ENCODE measurements at places on chromosomes 11 and 22. TPM values are rescaled to one million over a fixed set of nuclear protein-coding genes. Genes with fewer than 3 reads are reported as not detected.

Gene CWF19L2
- total RNA-seq, result 8.4 TPM

DNA sequence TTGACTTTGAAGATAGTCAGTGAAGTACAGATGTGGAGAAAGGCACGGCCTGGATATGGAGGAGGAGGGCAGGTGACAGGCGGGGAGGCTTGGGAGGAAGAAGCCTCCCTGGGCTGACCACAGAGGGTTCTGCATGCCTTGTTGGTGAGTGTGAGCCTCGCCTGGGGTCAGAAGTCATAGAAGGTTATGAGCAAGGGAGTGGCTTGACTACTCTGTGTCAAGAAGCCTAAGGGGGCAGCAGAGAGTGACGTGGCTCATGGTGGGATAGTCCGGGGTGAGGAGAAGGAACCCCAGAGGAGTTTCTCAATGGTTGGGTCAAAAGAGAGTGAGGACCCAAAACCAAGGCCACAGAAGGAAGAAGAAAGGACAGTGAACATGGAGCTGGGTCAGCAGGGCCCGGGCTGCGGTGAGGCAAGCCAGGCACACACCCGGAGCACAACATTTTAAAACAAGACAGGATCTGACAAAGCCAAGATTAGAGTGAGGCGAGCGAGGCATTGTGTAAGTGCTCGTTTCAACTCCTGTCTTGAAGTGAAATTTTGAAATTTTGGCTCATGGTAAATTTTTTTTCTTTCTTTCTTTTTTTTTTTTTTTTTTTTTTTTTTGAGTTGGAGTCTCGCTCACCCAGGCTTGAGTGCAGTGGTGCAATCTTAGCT is 31.9 kb downstream of the PDGFB start:
- DNase-seq, result no peak

Gene C2CD3
- total RNA-seq, result 9.1 TPM

DNA sequence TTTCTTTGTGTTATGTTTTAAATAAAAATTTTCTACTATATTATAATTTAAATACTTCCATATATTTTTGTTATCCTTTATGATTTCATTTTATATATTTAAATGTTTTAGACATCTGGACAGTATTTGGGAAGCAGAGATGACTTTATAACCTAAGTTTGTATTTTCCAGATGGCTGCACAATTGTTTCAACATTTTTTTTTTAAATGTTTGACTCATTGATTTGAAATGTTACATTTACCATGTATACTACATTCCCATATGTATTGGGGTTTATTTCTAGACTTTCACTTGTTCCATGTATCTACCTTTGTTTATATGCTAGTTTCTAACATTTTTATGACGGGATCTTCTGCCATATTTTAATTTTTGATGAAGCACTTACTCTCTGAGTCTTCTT is 766.5 kb downstream of the METTL15 start:
- DNase-seq, result no peak

DNA sequence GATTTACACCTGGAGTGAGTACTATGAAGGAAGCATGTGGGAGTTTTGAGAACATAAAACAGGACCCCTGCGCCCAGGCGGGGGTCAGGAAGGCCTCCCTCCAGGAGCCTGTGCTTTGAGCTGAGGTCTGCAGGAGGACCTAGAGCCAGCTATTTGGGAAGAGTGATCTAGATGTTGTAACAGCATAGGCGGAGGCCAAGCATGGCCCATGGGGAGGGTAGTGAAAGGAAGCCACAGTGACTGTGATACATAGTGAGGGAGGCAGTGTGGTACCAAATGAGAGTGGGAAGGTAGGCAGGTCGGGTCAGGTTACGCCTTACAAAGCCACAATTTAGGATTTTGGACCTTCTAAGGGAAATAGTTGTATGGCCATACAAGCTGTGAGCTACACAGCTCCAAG is 147.5 kb downstream of the PARVA start:
- peak; percentile 72 for DNase-seq

Gene RASGRP2
- 38.4 TPM for total RNA-seq

DNA sequence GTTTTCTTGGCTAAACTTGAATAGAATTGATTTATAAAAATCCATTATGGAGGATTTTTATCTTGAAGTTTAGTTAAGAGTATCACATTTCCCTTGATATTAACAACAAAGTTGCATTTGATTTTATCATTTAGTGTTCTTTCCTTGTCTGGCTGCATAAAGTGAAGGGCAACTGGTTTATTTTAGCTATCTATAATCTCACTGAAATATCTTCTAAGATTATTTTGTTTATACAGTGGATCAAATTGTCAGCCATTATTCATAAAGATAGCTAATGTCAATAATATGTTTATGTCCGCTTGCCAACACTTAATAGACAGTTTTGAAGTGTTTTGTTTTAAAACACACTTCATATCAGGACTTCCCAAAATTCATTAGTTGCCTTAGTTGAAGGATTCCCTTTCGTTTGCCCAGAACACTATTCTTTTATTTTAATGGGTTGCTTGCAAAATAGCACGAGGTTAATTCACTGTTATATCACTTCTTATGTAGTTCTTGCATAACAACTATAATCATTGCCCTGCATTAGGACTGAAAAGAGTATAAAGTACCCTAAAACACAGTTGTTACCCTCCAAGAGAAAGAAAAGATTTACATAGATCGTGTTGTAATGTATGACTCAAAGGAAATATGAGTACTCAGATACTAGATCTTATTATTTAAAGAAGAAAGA is 73.0 kb downstream of the MSANTD4 start:
- no peak for DNase-seq

- no peak for DNase-seq
Observed at GRCh38 chr11:80371931-80372330, 931.1 kb upstream of the TENM4 start.

Gene PRR33
- 5.8 TPM for total RNA-seq

DNA sequence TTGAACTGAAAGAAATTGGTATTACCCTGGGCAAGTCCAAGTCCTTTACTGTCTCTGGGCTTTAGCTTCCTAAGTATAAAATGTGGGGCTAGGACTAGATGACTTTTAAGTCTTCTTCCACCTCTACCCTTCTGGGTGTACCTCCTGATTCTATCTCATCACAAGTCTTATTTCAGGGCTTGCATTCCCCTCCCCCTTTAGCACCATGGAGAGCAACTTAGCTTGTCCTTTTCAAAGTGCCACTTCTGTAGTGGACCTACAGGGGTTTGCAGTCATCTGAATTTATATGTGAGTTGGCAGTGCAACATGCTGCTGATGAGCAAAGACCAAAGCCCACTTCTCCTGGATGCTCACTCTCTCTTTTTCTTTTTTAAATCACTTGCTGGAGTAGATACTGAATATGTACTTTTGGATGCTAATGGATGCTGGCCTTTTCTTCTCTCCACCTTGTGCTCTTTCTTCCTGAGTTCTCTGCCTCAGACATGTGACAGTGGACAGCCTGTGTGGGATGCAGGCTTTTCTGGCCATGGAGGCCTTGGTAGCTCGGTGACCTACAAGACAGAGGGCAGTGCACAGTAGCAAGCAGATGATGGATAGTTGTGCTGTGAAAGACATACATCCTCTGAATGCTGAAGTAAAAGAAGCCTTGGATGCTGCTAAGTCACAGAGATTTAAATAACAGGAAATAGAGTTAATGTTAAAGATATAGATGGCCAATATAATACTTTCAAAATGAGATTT is 185.0 kb downstream of the NELL1 start:
- DNase-seq, result no peak

GRCh38 chr11:36065436-36065835 is 121.6 kb downstream of the LDLRAD3 start:
- DNase-seq, result no peak

Gene RASSF10
- total RNA-seq, result 0.22 TPM

Gene PAMR1
- 14.5 TPM for total RNA-seq

DNA sequence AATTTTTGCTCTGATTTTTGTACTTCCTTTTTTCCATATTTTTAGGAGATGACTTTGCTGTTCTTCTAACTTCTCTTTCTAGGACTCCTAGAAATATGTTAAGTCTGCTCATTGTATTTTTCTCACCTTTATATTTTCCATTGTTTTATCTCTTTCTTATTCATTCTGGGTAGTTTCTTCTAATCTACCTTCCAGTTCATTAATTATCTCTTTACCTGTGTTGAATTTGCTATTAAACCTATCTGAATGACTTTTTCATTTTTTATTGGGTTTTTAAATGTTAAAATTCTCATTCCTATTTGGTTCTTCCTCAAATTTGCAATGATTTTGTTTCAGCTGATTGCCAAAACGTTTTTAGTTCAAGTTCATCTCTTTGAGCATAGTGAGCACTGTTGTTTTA is 27.8 kb upstream of the EHF start:
- DNase-seq, result no peak

Gene LRRC75B
- total RNA-seq, result 5.0 TPM

DNA sequence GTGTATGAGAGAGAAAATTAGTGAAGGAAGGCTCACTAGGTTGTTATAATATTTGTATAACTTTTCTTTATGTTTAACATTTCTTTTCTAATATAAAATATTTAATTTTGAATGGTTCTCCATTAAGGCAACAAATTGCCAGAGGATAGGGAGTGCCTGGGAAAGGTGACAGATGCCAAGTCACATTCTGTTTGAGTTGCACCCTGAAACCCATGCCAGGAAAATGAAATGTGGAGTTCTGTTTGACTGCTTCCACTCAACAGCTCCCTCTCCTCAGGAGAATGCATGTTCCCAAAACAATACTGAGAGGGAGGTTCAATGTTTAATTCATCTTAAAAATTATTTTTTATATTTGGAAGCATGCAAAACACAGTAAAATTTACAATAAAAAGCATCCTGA is 5.9 kb upstream of the USP18 start:
- no peak for DNase-seq

Gene SSTR3
- not detected for total RNA-seq

Gene DGCR6
- total RNA-seq, result 13.8 TPM

- DNase-seq, result no peak
Observed at GRCh38 chr11:11827272-11827671, 14.5 kb upstream of the USP47 start.

DNA sequence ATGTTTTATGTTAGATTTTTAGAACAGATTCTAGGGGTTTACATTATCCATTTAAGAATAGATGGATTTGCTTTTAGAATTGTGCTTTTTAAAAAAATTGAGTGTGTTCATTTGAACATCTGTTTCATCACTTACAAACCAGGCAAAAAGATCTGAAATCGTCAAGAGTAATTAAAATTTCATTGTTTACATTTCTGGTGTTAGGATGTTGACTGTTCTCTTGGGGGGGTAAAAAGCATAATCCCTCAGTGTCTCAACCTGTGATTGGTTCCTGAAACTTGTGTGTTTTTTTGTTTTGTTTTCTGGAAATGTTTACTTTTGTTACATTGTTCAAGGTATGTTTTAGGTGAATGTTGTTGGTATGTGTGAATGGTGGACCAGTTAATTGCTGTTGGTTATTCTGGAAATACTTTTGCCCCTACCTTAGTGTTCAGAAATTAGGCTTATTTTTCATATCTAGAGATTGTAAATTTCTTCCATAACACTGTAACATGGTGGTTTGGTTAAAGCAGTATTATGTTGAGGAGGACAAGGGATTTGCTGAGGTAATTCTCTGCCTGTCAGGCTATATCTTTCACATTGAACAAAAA is 4.8 kb downstream of the PCF11 start:
- DNase-seq, result no peak

- DNase-seq, result no peak
Observed at GRCh38 chr11:130858215-130858614, 58.1 kb downstream of the SNX19 start.

DNA sequence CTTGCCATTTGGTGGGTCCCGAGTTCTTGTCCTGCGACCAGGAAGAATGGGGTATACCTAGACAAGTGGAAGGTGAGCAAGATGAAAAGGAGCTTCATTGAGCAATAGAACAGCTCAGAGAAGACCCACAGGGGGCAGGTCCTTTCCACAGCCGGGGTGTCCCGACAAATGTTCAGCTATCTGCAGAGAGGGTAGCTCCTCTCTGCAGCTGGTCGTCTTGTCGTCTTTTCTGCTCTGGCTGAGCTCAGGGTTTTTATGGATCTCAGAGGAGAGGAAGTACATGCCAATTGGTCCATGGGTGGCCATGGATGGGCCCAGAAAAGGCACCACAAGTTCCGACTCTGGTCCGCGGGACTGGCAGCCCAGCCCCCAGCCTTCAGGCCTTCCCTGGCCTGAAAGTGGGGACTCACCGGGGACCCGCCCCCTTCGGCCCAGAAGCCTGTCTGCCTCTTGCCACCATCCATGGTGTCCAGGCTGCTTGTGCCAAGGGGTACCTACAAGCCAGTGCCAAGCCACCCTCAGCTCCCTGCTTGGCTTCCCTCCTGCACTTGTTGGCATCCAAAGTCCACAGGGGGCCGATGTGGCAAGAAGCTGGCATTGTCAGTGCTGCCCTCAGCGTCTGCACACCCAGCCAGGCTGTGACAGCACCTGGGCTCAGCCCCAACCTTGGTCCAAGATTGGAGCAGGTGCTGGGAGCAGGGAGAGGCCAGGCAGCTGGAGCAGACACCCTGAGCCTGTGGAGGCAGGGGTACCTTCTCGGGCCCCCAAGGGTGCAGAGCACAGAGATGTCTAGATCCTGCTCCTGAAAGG is 438.9 kb downstream of the TBC1D22A start:
- DNase-seq, result peak; percentile 22

GRCh38 chr11:18063862-18064434 is 17.9 kb upstream of the TPH1 start:
- DNase-seq, result no peak

GRCh38 chr11:93933230-93933629 is 82.8 kb upstream of the VSTM5 start:
- DNase-seq, result no peak

- DNase-seq, result no peak
Observed at GRCh38 chr11:130573767-130574166, 125.3 kb downstream of the ADAMTS15 start.

- peak; percentile 69 for DNase-seq
Observed at GRCh38 chr11:111788051-111788450, 21.9 kb upstream of the PPP2R1B start.

Gene CARD16
- 8.4 TPM for total RNA-seq

Gene ZBTB3
- 9.7 TPM for total RNA-seq

GRCh38 chr11:111539426-111540113 is 950 bp upstream of the LAYN start:
- DNase-seq, result no peak

Gene MTFP1
- 15.1 TPM for total RNA-seq

DNA sequence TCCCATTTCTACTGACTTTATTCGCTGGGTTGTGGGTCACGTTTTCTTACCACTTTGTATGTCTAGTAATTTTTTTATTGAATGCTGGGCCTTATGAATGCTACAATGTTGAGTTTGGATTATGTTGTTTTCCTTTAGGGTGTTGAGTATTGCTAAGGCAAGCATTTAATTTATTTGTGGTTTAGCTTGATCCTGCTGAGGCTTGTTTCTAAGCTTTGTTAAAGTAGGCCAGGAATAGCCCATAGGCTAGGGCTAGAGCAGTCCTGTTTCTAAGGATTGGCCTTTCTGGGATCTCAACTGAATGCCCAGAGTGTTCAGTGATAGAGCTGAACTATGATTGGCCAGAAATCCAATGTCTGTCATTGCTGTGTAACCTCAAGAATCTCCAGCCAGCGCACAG is 56.1 kb upstream of the LDLRAD3 start:
- DNase-seq, result no peak

All from Right ventricle myocardium superior (tissue), 1 donor.